Epithelial cell of alveolus of lung (primary cell): ENCODE measurements at places on chromosomes 7 and 10. TPM values are rescaled to one million over a fixed set of nuclear protein-coding genes. Genes with fewer than 3 reads are reported as not detected.

The SPDYE2 gene
- total RNA-seq: not detected in 2 replicates

The BLNK gene
- not detected in 2 replicates for total RNA-seq

The CRTAC1 gene
- not detected in 2 replicates for total RNA-seq

The IDI2 gene
- total RNA-seq: not detected in 2 replicates

The PNLIPRP1 gene
- total RNA-seq: not detected in 2 replicates

The KIAA1549 gene
- total RNA-seq: 1.9 and 2.1 TPM in 2 replicates

The ADAMTS14 gene
- total RNA-seq: 0.08 and 0.39 TPM in 2 replicates

The BTBD16 gene
- not detected in 2 replicates for total RNA-seq

The TSPAN12 gene
- total RNA-seq: 2.2 and 27.5 TPM in 2 replicates

The ATOH7 gene
- total RNA-seq: 0.13 and 0.48 TPM in 2 replicates

The SPDYE1 gene
- total RNA-seq: not detected in 2 replicates

The THSD7A gene
- 0.26 and 0.48 TPM in 2 replicates for total RNA-seq

The SPAG6 gene
- total RNA-seq: not detected in 2 replicates

The FAM131B gene
- 3.1 and 3.9 TPM in 2 replicates for total RNA-seq

The LSM5 gene
- 20.9 and 26.5 TPM in 2 replicates for total RNA-seq

The PRTFDC1 gene
- 12.0 and 18.6 TPM in 2 replicates for total RNA-seq

The EBLN1 gene
- not detected in 2 replicates for total RNA-seq

The BICC1 gene
- total RNA-seq: 19.1 and 37.6 TPM in 2 replicates

The WIPF3 gene
- not detected in 2 replicates for total RNA-seq

The CPVL gene
- 1.7 TPM in 1 of 2 replicates, not detected in the other for total RNA-seq

The PRKG1 gene
- total RNA-seq: 6.2 and 34.1 TPM in 2 replicates

The AASS gene
- total RNA-seq: 13.4 and 18.9 TPM in 2 replicates

The TAS2R4 gene
- under 0.01 and 0.88 TPM in 2 replicates for total RNA-seq

The TEX36 gene
- not detected in 2 replicates for total RNA-seq

The NEURL1 gene
- total RNA-seq: 0.13 TPM in 1 of 2 replicates, not detected in the other

The SMO gene
- 15.9 and 32.0 TPM in 2 replicates for total RNA-seq

The TLX1 gene
- not detected in 2 replicates for total RNA-seq

The SHLD2 gene
- 19.4 and 21.5 TPM in 2 replicates for total RNA-seq

The HMX3 gene
- not detected in 2 replicates for total RNA-seq

The SSC4D gene
- 0.48 and 1.7 TPM in 2 replicates for total RNA-seq

The KCNMA1 gene
- 1.8 and 7.0 TPM in 2 replicates for total RNA-seq

The AZGP1 gene
- total RNA-seq: 0.40 TPM in 1 of 2 replicates, not detected in the other

The SLC18A2 gene
- not detected in 2 replicates for total RNA-seq

The CACNB2 gene
- 1.3 and 12.4 TPM in 2 replicates for total RNA-seq

The NRG3 gene
- 0.52 TPM in 1 of 2 replicates, not detected in the other for total RNA-seq

The MSMB gene
- total RNA-seq: not detected in 2 replicates

The ZNF746 gene
- 18.0 and 28.3 TPM in 2 replicates for total RNA-seq

The TEX47 gene
- not detected in 2 replicates for total RNA-seq
